ENCODE measurements at places on chromosomes 2 and 18. TPM values are rescaled to one million over a fixed set of nuclear protein-coding genes. Genes with fewer than 3 reads are reported as not detected.

DNA sequence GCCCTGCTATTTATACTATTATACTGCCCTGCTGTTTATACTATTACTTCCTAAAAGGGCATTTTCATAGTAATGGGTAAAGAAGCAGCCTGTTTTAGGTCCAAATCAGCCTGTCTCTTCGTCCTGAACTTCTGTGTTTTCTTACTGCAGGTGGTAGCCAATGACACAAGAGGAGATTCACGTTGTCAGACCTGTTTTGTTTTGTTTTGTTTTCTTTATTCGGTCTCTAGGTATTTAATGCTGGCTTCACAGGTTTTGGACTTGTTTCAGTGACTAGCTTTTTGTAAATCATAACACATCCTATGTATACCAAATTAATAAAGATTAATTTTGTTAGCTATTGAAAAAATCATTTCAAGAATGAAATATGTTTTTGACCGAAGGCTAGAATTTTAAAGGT lies 116.4 kb downstream of the MAP3K20 start:
- no peak overlapping the region for H3K4me3 ChIP-seq
- H3K4me1 ChIP-seq: peaks cover 15% of the 10 kb centered on the region
- H3K27me3 ChIP-seq: no peaks in the 10 kb centered on the region
- no peak overlapping the region for H3K27ac ChIP-seq

GRCh38 chr2:38056216-38056615 lies 19.7 kb downstream of the CYP1B1 start:
- H3K4me3 ChIP-seq: no peak overlapping the region
- no peak overlapping the region for H3K27ac ChIP-seq
- H3K27me3 ChIP-seq: no peaks in the 10 kb centered on the region
- DNase-seq: no peak

GRCh38 chr2:111160758-111161157 lies 40.0 kb downstream of the BCL2L11 start:
- peaks cover 26% of the 10 kb centered on the region for H3K4me1 ChIP-seq
- no peak overlapping the region for H3K4me3 ChIP-seq
- H3K27me3 ChIP-seq: no peaks in the 10 kb centered on the region
- no peak for DNase-seq

DNA sequence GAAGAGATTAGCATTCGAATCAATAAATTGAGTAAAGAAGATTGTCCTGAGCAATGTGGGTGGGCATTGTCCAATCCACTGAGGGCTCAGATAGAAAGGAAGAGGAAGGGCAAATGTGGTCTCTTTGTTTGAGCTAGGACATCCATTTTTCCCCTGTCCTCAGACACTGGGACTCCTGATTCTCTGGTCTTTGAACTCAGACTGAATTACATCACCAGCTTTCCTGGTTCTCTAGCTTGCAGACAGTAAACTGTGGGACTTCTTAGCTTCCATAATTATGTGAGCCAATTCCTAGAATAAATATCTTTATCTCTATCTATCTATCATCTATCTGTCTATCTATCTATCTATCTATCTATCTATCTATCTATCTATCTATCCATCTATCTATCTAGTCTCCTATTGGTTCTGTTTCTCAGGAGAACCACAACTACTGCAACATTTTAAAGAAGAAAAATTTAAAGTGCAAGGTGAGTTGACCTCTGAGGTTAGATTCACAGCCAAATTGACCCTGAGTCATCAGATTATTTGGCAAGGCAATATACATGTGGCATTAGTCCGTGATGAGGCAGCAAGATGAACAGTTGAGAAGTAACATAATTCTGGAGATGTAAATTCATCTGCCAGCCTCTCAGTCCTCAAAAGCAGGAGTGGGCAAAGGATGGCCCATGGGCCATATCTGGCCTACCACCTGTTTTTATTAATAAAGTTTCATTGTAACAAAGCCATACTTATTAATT lies 191.4 kb downstream of the PDE11A start:
- H3K36me3 ChIP-seq: no peaks in the 10 kb centered on the region
- no peak overlapping the region for H3K4me3 ChIP-seq
- no peak for DNase-seq
- H3K27me3 ChIP-seq: no peaks in the 10 kb centered on the region
- H3K4me1 ChIP-seq: peaks cover 8% of the 10 kb centered on the region

DNA sequence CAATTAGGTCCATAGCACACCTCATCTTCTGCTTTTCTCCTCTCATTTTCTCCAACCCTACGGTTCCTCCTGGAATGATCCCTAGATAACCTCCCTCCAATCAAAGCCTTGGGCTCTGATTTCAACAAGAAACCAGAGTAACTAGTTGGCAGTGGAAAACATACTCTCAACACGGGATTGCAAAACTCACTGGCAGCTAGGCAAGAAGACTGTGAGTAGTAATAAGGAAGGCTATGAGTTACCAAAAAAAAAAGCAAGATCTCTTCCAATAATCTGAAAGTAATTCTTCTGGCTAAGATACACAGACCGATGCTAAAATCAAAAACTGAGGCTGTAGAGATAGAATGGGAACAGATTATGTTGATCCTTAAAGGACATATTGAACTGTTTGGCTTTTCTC lies 28.4 kb upstream of the CCDC102B start:
- no peak overlapping the region for H3K27ac ChIP-seq
- H3K27me3 ChIP-seq: no peaks in the 10 kb centered on the region
- no peaks in the 10 kb centered on the region for H3K36me3 ChIP-seq
- H3K4me3 ChIP-seq: no peak overlapping the region

DNA sequence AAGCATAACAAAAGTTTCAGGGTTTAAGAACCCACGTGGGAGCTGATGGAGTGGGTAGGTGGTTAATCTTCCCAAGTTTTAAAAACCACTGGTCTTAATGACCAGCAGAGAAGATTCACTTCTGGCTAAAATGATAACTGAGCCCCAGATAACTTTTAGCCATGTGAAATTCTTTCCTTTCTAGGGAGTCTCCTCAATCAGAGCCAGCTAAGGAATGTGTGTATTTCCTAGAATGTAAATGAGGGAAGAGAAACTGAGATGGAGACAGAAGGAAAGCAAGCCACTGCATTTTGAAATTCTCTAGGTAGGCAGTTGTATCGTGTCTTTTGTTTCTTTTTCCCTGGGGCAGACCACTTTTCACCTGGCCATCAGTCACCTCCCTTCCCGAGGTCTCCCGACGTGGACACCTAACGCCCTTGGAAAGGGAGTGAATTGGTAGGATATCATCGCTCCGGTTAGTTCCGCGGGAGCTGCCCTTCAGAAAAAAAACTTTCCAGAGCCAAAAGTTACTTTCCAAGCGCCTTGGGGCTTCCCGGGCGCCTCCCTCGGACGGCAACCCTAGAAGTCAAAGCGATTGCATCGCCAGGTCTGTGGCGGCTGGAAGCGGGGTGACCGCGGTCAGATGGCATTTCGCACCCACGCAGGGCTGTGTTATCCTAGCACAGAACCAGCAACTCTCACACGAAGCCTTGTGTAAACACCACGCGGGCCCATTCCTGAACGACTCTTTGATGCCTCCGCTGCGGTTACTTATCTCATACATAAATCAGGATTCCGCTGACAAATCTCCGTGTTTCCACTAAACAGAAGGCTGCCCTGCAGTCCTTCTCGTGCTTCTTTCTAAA lies 1.3 kb downstream of the COLEC12 start:
- H3K4me1 ChIP-seq: peaks cover 19% of the 10 kb centered on the region
- no peak for DNase-seq
- no peak overlapping the region for H3K27ac ChIP-seq
- no peaks in the 10 kb centered on the region for H3K36me3 ChIP-seq
- peak overlapping the region; percentile 68 for H3K4me3 ChIP-seq

DNA sequence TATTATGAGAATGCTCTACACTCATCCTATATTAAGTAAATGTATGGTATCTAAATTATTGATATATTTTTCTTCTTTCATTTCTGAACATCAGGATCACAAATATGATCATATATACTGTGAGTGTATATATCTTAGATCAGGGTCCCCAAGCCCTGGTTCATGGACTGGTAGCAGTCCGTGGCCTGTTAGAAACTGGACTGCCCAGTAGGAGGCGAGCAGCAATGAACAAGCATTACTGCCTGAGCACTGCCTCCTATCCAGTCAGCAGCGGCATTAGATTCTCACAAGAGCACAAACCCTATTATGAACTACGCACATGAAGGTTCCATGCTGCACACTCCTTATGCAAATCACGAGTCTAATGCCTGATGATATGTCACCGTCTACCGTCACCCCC lies 1247.1 kb upstream of the NXPH2 start:
- H3K27me3 ChIP-seq: no peaks in the 10 kb centered on the region
- H3K36me3 ChIP-seq: no peaks in the 10 kb centered on the region
- H3K27ac ChIP-seq: no peak overlapping the region
- H3K4me1 ChIP-seq: no peaks in the 10 kb centered on the region
- no peak for DNase-seq

DNA sequence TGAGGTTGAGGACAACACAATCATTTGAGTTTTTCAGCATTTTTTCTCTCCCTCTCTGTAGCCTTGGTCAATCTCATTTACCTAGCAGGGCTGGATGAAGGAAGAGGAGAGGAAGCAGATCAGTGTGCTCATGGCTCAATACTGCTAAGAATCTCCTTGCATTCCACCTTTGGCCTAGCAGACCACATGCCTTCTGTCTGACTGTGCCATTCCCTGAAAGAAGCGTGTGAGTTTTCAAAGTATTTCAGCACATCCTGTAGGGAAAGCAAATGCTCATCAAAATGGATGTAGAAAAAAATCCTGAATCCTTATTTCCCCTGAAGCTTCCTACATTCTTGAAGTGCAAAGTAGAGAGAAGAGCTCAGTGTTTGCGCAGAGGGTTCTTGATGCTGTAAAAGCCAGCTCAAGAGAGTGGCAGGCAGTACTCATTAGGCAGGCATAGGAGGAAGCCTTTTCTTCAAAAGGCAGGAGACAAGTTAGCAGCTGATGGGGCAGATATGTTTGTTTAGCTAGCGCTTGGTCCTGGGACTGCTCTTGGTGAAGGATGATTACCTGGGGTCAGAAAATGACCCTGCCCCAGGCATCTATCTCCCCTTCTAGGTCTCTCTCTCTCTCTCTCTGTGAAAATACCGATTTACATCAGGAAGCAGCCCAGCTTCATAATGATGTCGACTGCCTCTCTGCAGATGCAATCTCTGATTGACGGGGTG lies 14.4 kb upstream of the PIK3C3 start:
- DNase-seq: no peak
- no peaks in the 10 kb centered on the region for H3K4me1 ChIP-seq
- H3K4me3 ChIP-seq: no peak overlapping the region
- no peaks in the 10 kb centered on the region for H3K36me3 ChIP-seq
- H3K27ac ChIP-seq: no peak overlapping the region
- H3K27me3 ChIP-seq: peaks cover 13% of the 10 kb centered on the region

DNA sequence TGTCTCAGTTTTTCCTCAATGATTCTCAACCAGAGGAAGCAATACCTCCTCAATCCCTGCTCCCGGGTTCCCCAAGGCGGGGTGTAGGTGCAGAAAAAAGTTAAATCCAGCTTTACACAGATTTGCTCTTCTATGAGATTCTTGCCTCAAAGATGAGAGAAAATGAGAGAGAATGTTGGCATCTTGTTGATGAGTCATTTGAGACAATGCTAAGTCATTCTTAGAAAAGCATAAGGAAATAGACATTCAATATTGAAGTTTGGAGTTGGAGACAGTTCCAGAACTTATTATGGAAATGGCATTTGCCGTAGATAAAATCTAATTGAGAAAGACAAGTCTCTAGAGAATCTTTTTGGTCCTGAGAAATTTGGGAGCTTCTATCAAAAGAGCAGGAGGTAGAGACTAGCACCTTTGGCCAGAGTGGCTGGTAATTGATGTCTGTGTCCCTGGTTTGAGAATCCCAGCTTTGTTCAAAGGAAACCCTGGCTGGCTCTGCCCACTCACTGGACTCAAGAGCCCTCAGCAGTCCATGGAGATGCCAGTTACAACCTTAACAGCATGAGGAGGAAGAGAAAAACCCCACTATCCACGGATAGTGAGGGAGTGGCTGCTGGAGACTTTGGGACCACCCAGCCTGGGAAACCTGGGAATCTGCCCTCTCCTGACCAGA lies 181.2 kb downstream of the FAM124B start:
- no peaks in the 10 kb centered on the region for H3K27me3 ChIP-seq
- no peak overlapping the region for H3K27ac ChIP-seq
- no peak overlapping the region for H3K4me3 ChIP-seq
- no peaks in the 10 kb centered on the region for H3K36me3 ChIP-seq

DNA sequence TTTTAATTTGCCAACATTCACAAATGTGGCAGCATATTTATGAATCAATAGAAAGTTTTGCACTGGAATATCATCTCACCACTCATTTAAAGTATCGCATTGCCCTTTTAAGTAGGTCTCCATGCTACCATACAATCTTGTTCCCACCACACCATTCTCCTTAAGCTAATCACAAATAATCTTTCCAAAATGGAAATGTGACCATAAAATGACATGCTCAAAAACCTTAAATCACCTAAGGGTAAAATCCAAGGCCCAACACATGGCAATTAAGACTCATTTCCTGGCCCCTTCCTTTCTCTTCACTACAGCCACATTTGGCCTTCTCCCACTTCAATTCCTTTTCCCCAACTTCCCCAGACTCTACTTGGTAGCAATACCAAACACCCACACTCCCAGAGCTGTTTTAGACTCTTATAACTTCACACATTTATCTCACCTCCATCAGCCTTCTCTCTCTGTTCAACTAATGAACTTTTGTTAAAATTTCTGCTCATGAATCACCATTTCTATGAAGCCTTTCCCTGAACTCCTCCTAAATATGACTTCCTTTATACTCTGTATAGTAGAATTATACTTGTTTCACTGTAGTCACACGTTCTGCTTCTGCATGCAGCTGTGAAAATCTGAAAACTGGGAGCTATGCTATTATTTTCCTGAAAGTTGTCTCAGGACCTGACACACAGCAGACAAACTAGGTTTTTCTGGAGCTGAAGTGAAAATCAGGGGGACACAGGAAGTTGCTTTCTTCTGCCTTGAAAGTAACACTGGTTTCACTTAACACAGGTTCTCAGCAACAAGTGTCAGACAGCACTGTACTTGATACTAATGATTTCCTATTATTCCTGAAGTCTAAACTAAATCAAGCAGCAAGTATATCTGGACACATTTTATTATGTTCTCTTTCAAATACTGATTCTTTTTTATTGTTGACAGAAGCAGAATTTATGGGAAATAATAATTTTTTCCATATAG lies 303.9 kb downstream of the ZEB2 start:
- H3K27ac ChIP-seq: no peak overlapping the region
- no peak overlapping the region for H3K4me3 ChIP-seq
- no peaks in the 10 kb centered on the region for H3K27me3 ChIP-seq
- no peaks in the 10 kb centered on the region for H3K36me3 ChIP-seq
- no peak for DNase-seq

- no peak overlapping the region for H3K4me3 ChIP-seq
- DNase-seq: no peak
- H3K4me1 ChIP-seq: no peaks in the 10 kb centered on the region
- no peaks in the 10 kb centered on the region for H3K27me3 ChIP-seq
- no peak overlapping the region for H3K27ac ChIP-seq
These were observed 94.8 kb upstream of the CYRIA start for GRCh38 chr2:16760426-16760825.

Gene KCNS3
- total RNA-seq: 26.8 TPM

Gene CNTNAP5
- not detected for total RNA-seq

Gene COL4A3
- total RNA-seq: 0.80 TPM

Gene COL4A4
- total RNA-seq: 0.23 TPM

Gene CXCR2
- total RNA-seq: 4.4 TPM
